ENCODE measurements at places on chromosomes 4 and X.

DNA sequence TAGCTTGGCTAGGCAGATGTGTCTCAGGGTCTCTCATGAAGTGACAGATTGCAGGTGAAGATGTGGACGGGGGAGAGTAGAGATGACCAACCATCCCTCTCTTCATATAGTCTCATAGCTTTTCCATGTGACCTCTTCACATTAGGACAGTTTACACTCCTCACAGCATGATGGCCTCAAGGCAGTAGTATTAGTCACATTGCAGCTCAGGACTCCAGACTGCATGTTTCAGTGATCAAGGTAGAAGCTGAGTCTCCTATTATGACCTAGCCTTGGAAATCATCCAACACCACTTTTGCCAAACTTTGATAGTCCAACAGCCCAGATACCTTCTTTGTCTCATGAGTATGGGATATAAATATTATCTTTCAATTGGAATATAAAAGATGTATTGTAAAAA lies 147.7 kb downstream of the GASK1B start:
- DNase-seq, result no peak

DNA sequence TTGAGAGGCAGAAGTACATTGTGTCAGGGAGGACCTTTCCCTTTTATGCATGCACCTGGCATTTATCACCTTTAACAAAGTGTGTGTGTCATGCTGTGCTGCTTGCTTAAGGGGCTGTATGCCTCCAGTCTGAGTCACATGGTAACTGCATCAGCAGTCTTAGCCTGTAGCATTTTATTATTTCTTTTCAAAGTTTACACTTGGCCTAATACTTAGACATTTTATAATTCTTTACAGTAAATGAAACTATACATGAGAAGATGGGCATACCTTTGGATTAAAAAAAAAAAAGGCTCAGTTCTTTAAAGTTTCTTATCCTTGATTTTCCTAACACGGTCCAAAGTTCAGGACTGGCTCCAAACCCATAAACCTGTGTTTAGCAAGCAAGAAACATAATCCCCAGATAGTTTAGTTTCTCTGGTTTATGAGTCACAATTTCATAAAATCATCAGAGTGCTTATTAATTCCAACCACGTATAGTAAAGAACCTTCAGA lies 14.6 kb downstream of the NPNT start:
- DNase-seq, result no peak

GRCh38 chrX:30483996-30484395 lies 93.6 kb downstream of the TASL start:
- DNase-seq, result no peak

- no peak for DNase-seq
Measured at GRCh38 chrX:15241301-15241700, 28.6 kb downstream of the ASB9 start.

DNA sequence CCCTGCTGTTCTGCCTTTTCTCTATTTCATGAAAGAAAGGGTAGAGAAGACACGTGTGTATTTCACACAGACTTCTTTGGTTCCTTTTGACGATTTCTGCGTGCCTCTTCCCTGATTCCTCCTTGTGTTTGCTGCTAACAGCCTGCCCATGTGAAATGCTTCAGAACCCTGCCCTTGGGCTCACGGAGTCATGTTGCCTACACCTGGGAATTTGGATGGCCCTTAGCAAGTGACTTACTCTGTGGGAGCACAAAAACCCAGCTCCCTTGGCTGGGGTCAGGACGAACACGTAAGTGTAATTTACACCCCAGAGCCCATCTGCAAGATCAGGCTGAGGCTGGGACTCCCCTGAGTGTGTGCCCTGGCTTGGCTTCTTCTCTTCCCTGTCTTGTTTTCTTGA lies 220.3 kb upstream of the BCOR start:
- no peak for DNase-seq

- no peak for DNase-seq
Measured at GRCh38 chrX:18964901-18965300, 19.0 kb downstream of the PHKA2 start.
